Fibroblast of skin of abdomen (primary cell): ENCODE measurements at places on chromosomes 16 and 17.
A peak's percentile ranks its signal among the peaks of the same experiment; 100 is the strongest.

GRCh38 chr17:57444682-57445450, 188.5 kb downstream of the MSI2 start:
- no peak for DNase-seq

GRCh38 chr17:76645481-76645880, 1.9 kb upstream of the ST6GALNAC1 start:
- no peak for DNase-seq

- peak; percentile 73 for DNase-seq
Observed at GRCh38 chr17:39099663-39100286, 51.7 kb downstream of the PLXDC1 start.

DNA sequence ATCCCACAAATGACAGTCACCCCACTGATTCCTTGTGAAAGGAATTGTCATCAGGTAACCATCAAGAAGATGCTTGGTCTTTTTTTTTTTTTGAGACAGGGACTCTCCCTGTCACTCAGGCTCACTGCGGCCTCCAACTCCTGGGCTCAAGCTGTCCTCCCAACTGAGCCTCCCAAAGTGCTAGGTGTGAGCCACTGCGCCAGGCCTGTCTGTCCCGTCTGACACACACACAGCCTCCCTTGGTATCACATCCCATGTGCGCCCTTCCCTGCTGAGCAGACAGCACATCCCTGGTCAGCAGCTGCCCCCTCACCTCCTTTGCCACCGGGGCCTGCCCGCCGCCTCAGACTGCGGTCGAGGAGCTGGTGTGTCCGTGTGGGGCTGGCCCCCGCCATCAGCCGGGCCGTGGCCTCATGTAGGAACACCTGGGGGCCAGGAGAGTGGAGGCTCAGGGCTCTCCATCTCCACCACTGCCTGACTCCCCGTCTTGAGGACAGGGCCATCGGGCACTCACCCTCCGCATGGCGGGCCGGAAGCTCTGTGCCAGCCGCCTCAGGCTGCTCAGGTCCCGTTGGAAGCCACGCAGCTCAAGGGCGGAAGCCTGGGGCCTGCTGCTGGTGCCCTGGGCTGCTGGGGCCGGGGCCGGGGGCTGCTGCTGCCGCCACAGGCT, 23.6 kb downstream of the SREBF1 start:
- DNase-seq, result no peak

DNA sequence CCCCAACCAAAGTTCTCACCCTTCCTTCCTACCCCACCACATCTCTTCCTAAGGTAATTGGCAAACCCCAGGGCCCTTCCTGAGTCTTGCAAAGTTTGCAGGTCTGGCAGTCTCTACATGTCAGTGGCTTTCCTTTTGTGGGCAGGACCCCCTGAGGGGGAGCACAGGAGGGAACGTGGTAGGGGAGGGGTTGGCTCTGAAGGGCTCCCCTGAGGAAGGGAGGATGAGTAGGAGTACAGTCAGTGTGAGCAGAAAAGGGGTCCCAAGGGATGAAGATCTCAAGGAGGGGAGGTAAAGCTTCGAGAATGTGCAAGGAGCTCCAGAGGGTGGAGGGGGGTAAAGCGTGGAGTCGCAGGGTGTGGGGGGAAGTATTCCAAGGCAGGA, 206.9 kb downstream of the RAB11FIP4 start:
- DNase-seq, result no peak

- peak; percentile 88 for DNase-seq
Observed at GRCh38 chr17:73027130-73027741, 65.3 kb downstream of the SLC39A11 start.

DNA sequence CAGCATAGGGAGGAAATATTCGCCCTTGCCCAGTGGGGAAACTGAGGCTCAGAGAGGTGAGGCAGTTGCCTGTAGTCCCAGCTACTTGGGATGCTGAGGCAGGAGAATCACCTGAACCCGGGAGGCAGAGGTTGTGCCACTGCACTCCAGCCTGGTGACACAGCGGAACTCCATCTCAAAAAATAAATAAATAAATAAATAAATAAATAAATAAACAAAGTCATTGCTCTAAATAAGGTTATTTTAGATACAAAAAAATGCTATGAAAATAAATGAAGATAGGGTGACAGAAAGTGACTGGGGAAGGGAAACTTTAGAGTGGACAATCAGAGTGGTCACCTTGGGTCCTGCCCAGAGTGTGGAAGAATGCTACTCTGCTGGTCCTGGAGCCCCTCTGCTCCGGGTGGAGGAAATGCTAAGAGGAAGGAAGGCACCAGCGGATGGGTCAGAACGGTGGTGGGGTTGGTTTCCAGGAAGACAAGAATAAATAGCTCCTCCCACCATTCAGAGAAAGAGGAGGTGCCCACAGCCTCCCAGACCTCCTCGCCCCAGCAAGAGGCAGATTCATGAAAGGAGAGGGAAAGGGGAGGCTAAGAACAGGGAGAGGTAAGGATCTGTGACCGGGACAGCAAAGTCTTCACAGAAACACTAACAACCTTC, 17.6 kb downstream of the TRPV3 start:
- no peak for DNase-seq

GRCh38 chr16:27515874-27516353, 33.8 kb downstream of the GTF3C1 start:
- DNase-seq, result no peak

DNA sequence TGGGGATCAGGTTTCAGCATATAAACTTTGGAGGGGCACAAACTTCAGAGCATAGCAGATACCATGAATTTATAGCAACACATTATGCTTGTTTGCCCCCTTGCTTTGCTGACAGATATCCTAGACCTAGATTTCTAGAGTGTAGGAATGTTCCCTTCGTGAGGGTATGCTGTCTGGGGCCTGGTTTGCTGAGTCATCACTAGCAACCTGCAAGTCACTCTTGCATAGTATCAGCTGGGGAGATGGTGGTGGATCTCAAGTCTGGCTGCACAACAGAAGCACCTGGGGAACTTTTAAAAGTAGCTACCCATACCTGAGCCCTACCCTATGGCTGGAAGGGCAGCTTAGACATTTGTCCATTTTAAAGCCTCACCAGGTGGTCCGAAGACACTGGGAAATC, 22.3 kb upstream of the HSBP1 start:
- DNase-seq, result peak; percentile 10

DNA sequence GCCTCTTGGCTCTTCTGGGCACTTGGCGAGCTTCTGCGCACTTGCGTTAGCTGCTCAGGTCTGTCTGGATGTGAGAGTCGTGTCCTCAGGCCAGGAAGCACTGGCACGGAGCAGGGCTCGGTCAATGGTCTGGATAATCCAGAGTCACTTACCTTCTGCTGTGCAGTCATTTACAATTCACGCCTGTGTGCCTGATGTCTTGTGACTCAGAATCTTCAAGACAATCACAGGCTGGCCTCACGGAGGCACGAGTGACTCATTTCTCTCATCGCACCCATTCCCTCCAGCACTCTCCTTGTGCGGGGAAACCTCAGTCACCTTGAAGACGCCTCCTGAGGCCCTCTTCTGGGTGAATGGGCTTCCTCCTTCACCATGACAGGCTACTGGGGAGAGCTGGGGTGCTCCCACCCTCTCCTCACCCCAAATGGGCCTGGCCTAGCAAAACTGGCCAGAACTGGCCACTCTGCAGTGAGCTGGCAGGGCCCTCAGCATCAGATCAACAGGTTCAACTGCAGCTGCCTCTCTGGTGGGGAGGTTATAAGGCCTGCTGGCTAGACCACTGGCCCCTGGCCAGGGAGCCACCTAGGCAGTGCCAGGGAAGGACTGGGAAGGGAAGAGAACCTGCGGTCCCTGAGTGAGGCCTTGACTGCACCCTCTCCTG, 1.9 kb upstream of the CAPN15 start:
- DNase-seq, result peak; percentile 70
